ENCODE measurements at places on chromosomes 6 and 20.

DNA sequence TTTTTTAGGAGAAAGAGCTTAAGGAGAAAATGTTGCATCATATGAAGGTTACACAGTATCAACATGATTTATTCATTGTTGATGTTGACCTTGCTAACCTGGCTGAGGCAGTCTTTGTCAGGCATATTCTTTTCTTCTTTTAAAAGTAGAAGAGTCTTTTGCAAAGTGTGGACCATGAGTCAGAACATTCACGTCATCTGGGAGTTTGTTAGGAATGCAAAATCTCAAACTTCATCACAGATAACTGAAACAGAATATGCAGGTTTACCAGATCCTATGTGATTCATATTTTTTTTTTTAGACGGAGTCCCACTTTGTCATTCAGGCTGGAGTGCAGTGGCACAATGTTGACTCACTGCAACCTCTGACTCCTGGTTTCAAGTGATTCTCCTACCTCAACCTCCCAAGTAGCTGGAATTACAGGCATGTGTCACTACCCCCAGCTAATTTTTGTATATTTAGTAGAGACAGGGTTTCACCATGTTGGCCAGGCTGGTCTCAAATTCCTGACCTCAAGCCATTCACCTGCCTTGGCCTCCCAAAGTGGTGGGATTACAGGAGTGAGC lies 530.4 kb upstream of the BTBD3 start:
- no peak for DNase-seq

- DNase-seq, result no peak
Observed at GRCh38 chr6:127515234-127515793, 3.8 kb downstream of the MTCL3 start.

GRCh38 chr6:94673251-94673650 lies 904.1 kb upstream of the MANEA start:
- DNase-seq, result no peak

- no peak for DNase-seq
Observed at GRCh38 chr20:16541878-16542277, 31.4 kb downstream of the KIF16B start.

- no peak for DNase-seq
Observed at GRCh38 chr6:16481697-16482399, 243.5 kb downstream of the GMPR start.

- DNase-seq, result no peak
Observed at GRCh38 chr6:118974790-118975189, 39.8 kb upstream of the MCM9 start.

DNA sequence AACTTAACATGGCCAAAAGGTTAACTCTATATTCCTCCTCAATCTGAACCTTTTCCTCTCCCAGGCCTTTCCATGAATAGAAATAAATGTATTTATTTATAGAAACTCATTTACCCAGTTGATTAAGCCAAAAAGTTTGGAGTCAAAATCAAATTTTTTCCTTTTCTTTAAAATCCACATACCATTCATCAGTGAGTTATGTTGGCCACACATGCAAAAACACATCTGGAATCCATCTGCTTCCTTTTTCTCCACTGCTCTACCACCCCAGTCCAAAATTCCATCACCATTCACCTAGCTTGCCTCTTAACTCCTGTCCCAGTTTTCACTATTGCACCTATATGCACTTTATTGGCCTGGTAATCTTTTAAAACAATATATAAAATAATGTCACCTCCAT lies 62.4 kb upstream of the TMEM200A start:
- no peak for DNase-seq

DNA sequence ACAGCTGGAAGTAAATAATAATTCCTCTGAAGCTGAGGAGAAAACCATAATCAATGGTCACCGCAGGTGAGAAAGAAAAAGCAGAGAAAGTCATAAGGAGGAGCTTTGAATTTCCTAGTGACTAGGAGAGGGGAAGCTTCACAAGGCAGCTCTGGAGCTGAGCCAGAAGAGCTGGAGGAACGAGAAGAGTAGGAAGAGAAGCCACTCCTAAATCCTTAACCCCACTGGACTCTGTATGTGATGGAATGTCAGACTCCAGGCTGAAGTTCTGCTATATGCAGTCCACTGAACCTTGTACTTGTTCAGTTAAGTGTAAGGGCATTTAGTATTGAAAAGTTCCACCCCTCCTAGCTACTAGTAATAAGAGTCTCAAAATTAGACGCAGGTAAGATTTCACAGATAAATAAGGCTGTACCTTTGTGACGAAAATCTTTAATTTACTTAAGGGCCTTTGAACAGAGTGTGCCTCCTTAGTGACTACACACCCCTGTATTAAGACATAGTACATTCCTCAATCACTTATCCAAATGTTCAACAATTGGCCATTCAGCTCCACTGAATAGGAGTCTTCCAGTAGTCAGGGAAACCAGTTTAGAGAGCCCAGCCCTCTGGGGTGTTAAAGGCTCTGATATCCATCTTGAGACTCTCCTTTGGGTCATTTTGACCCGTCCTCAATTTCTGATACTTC lies 71.4 kb upstream of the UFL1 start:
- no peak for DNase-seq

GRCh38 chr20:51720854-51721253 lies 47.3 kb downstream of the ATP9A start:
- DNase-seq, result no peak

DNA sequence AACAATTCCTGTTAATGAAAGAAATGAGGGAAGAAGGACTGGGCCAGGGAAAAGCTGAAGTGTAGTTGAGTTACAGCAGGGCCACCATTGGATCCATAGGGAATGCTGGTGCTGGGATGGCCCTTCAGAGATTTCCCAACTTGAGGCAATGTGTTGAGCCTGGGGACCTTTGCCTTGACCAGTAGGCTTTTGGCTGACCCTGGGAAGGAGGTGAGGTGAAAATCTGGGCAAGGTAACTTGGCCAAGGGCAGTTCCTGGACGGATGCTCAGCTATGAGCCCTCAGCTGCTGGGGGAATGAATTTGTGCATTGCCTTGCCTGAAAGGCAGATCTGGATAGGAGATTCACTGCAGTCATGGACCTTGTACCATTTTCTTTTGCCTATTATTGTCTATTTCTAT lies 20.4 kb downstream of the UTRN start:
- DNase-seq, result no peak

DNA sequence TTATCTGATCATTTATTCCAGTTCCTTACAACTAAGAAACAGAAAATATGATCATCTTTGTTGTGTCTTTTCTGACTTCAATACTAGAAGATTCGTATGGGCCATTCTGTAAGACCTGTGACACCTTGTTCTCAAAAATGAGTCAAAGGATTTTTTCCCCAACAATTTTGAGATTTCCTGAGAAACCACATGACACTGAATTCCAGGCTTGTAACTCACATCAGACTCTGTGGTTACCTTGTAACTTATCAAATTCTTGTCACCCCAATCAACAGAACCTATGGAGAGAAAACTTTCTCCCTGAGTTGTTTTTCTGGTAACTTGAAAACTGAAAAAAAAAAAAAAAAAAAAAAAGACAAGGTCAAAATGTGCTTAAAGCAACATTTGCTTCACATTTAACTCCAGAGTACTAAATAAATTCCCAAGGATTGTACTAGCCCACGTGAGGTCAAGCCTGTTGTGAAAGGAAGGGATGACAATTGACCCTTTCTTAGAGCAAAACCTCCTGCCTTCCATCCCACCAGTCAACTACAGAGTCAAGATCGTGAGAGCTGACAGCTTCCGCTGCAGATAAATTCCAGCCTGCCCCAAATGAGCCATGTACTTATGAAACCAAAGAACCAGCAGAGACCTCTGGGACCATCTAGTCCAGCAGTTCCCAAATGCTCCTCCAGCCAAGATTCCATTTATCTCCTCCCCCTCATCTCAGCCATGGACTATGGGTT lies 140.3 kb downstream of the TBX18 start:
- DNase-seq, result no peak

GRCh38 chr6:26520237-26520849 lies 17.8 kb upstream of the HMGN4 start:
- no peak for DNase-seq

- no peak for DNase-seq
Observed at GRCh38 chr6:113871975-113872374, 14.8 kb downstream of the MARCKS start.

DNA sequence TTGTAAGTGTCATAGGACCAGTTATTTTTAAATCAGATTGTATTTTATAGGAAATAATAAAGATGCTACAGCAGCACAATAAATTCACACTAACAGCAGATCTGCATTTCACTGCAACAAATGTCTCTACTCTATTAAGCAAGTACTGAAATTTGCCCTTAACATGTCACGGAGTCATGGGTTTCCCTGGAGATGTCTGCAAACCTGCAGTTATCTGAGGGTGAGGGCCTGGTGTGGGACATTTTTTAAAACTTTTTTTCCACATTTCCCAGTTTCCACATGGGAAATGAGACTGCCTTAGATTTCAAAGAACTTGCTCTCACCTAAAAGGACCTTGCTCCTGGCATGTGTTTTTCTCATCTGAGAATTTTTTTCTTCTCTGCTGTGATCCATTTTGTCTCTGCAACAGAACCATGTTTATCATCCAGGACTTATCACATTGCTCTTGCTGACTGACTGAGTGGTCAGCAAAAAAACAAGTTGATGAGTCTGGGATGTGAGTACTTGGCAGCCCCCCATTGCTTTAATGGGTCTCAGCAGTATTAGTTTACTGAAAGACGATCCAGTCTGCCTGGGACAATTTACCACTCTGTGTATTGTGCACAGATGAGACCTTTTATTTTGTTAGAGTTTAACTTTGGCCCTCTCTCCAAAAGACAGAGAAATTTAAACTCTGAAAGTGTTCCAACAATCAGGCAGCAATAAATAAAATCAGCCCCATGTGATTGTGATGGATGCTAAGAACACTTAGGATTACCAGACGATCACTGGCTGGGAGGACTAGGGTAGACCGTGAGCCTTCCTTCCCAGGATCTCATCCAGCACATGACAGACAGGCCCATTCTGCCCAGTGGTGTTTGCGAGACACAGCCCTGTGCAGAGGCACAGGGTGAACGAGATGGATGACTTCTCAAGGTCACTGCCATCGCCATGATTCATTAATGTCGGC lies 268.8 kb downstream of the BTBD9 start:
- DNase-seq, result no peak

GRCh38 chr20:5923493-5923892 lies 26.8 kb downstream of the TRMT6 start:
- DNase-seq, result no peak

- no peak for DNase-seq
Observed at GRCh38 chr6:83432636-83433035, 1.8 kb upstream of the ME1 start.

GRCh38 chr20:48855046-48855445 lies 27.2 kb upstream of the PREX1 start:
- DNase-seq, result no peak

DNA sequence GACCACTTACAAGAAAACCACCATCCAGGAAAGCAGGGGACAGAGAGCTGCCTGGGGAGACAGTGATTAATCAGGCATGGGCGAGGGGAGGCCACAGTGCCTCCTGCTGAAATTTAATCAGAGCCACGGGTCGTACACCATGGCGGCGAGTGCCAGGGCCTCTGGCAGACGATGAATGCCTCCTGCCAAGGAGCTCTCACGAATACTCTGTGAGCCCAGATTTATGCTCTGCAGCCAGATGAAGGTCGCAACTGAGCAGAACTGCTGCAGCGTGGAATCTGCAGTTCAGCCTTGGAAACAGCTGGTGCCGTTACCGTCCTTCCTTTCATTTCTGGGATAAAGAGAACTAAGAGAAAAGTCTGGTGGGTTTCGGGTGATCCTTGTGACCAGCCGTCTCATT lies 85.6 kb downstream of the BFSP1 start:
- DNase-seq, result no peak

DNA sequence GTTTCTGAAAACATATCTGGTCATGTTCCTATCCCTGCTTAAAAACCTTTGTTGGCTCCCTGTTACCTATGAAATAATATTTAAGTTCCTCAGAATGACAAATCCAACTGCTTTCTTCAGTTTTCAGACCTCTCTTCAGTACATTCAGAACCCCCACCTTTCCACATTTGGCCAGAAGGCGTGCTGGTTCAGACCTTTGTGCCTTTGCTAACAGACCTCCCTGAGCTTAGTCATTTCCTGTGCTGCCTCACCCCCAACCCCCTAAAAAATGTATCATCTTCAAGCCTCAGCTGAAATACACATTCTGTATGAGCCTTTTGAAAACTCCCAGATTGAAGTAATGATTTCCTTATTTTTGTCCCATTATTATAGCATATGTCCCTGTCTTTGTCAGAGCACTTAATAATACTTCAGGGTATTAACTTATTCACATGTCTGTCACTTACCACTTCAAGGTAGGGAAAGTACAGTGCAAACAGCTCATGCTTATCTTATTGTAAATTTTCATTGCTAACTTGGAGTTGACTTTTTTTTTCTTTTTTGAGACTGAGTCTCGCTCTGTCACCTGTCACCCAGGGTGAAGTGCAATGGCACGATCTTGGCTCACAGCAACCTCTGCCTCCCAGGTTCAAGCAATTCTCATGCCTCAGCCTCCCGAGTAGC lies 19.7 kb downstream of the FAM217A start:
- DNase-seq, result peak; percentile 65

GRCh38 chr6:158849899-158850806 lies 31.0 kb upstream of the EZR start:
- DNase-seq, result peak; percentile 58

GRCh38 chr20:60203451-60203850 lies 245.2 kb downstream of the CDH26 start:
- DNase-seq, result no peak

DNA sequence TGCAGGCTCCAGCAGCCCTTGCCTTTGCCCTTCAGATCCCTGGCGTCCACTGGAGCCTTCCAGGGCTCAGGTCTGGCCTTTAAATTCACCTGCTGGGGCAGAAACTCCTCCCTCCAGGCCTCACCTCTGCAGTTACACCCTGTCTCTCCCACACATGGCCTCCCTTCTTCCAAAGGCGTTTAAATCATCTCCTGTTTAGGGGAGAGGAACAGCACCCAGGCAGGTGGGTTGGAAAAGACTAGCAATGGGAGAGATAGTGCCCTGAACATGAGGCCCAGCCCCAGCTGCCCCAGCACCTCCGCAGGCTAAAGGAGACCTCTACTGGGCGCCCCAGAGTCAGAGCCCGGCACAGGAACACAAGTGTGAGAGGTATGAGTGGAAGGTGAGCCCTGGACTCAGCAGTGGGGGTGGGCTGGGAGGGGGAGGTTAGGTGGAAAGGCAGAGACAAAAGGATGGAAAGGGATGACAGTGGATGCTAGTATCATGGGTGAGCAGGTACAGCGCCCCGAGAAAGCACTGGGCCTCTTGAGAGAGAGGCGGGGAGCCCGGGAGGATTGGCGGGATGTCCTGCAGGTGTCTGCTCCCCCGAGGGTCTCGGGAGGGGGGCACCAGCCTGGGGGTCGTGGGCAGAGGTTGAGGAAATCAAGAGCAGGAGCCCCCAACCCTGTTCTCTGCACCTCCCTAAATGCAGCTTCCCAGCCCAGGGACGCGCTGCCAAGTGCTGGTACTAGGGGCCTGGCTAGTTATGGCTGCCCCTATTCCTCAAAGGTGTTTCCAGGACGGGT lies at the start of gene CST9:
Gene CST9, minus strand, starts transcription at position 51 of the 785 bp plus-strand sequence. CDS start 53 bp downstream, outside the sequence.
- no peak for DNase-seq

GRCh38 chr20:63290136-63290676 lies 2.8 kb upstream of the COL20A1 start:
- no peak for DNase-seq

DNA sequence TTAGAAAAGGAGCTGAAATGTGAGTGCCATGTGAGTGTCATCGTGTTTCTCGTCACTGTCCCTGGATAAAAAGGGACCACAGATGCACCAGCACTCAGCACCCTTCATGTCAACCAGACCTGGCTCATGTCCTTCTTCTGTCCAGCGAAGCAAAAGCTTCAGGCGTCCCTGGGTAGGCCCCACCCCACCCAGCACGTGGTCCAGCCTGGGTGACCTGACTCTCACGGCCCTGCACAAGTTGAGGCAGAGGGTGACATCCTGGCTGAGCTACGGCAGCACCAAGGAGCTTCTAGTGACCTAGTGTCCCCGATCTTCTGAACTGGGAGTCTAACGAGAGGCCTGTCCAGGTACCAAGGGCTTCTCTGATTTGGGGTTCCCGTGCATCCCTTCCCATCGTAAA lies 37.8 kb downstream of the PSMG4 start:
- no peak for DNase-seq

Measured in activated T-cell treated with anti-CD3 and anti-CD28 coated beads, Interleukin-2, amount 50 U/mL, for 24 hours (primary cell).